ENCODE measurements at places on chromosomes 13 and 19. TPM values are rescaled to one million over a fixed set of nuclear protein-coding genes. Genes with fewer than 3 reads are reported as not detected.
A peak's percentile ranks its signal among the peaks of the same experiment; 100 is the strongest.

- peak; percentile 60 for DNase-seq
These were observed 29.2 kb downstream of the SYDE1 start for GRCh38 chr19:15136234-15136954.

- DNase-seq = no peak
These were observed 35.1 kb downstream of the ZNF433 start for GRCh38 chr19:12000152-12000981.

DNA sequence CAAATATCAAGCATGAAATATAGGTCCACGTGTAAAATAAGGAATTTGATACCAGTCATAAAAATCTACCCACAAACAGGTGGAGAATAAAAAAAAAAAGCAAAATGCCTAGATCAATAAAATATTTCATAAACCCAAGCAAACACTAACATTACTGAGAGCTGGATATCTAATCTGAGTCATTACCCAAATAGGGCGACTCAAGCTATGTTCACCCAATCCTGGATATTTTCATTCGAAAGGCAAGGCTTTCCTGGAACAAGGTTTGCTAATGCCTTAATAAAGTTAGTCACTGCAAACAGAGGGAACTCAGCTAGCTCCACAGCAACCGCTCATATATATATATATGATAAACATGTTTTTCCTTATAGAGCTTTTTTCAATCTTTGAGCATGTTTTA is 33.5 kb upstream of the TM9SF2 start:
- peak; percentile 52 for DNase-seq

DNA sequence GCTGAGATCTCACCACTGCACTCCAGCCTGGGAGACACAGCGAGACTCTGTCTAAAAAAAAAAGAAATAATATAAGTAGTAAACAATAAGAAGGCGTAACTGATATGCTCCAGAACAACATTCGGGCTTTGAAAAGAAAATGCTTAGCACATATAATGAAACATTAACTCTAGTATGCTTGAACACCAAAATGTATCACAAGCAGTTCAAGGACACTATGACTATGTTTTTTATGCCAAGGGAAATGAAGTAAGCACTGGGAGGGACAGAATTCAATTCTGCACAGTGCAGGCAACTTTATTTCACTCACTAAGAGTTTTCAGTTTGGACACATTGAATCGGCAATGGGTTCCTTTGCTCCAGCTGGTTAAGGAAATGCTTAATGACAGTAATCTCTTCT is 178.7 kb downstream of the TBC1D4 start:
- DNase-seq = no peak

- DNase-seq = peak; percentile 33
These were observed 92.8 kb upstream of the FARP1 start for GRCh38 chr13:98050041-98050466.

DNA sequence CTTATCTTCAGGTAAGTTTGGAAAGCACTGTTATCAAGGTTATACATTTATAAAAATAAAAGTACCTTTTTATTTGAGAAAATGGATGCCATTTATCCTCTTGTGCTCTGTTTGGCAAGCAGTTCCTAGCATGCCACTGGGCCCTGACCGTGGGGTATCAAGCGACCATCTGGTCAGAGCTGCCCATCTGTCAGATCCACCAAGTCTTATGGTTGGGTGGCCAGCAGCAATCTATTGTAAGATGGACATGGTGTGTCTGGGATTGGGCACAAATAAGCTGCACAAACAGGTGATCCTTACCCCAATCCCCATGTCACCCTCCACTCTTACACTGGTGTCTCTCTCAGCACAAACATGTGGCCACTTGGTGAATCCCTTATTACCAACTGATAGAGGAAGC is 178.5 kb downstream of the DLEU7 start:
- DNase-seq = no peak

GRCh38 chr13:109759609-109760008 is 26.8 kb downstream of the IRS2 start:
- DNase-seq = no peak

GRCh38 chr13:78476910-78477309 is 126.4 kb downstream of the POU4F1 start:
- DNase-seq = no peak

GRCh38 chr13:98575904-98576199 is 1.1 kb downstream of the STK24 start:
- DNase-seq = peak; percentile 41

DNA sequence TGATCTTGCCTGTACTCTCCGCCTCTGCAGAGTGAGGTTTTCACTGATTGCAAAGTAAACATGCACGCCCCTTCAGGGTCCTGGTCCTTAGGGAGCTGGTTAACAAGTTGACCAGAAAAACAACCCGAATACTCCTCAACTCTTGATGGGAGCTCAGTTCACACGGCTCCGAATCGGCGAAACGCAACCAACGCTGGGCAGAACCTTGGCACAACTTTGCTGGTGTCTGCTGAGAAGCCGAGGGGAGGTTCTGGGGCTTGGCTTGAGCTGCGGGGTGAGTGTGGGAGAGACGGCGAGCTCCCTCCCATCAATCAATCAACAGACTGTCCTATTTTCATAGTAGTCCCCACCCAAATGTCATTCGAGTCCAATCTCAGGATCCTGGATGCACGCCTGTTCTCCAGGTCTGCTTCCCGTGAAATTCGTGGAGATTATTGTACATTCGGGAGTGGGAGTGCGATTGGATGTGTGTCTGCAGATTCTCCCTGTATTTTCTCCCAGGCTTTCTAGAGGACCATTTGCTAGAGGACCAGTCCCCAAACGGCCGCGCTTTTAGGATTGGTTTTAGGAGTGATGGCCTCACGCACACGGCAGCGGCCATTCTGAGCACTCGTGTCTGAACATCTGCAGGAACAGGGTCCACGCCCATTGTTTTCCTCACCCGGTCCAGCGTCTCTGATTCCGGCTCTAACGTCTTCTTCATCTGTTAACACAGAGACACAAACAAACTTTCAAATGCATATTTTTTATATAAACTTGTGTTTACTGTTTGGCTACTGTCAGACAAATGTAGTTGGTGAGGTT is 51.6 kb upstream of the F7 start:
- no peak for DNase-seq

GRCh38 chr13:19057588-19058340 is 123.9 kb downstream of the TUBA3C start:
- DNase-seq = no peak

GRCh38 chr19:45440259-45440638 is 16.5 kb upstream of the ERCC1 start:
- no peak for DNase-seq

- peak; percentile 77 for DNase-seq
These were observed 14.0 kb upstream of the GPR4 start for GRCh38 chr19:45615795-45616703.

Gene ZNF302
- total RNA-seq = 15.1 TPM

Gene STARD13
- 48.0 TPM for total RNA-seq

Gene KANK3
- 0.64 TPM for total RNA-seq

Gene PLVAP
- not detected for total RNA-seq
